ENCODE measurements at places on chromosomes 7 and 10.
A peak's percentile ranks its signal among the peaks of the same experiment; 100 is the strongest.

- no peak for DNase-seq
These were observed 35.1 kb downstream of the GPER1 start for GRCh38 chr7:1122832-1123501.

GRCh38 chr10:10677479-10677878 lies 340.2 kb upstream of the CELF2 start:
- peak; percentile 27 for DNase-seq

DNA sequence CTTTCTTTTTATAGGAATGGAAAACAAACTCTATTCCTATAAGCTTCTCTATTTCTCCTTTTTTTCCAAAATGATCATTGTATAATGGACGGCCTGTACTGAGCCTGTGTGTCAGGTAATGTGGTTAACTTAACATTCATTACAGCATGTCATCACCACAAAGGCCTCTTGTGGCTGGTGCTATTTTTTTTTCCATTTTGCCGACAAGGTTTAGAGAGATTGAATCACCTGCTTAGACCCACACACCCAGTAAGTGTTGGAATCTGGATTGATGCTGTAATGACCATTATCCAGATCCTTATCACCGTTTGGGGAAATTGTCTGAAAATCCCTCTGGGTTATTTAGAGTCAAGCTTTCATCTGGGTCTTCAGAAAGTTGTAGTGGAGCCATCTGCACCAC lies 18.5 kb downstream of the AKR1B15 start:
- DNase-seq, result no peak

DNA sequence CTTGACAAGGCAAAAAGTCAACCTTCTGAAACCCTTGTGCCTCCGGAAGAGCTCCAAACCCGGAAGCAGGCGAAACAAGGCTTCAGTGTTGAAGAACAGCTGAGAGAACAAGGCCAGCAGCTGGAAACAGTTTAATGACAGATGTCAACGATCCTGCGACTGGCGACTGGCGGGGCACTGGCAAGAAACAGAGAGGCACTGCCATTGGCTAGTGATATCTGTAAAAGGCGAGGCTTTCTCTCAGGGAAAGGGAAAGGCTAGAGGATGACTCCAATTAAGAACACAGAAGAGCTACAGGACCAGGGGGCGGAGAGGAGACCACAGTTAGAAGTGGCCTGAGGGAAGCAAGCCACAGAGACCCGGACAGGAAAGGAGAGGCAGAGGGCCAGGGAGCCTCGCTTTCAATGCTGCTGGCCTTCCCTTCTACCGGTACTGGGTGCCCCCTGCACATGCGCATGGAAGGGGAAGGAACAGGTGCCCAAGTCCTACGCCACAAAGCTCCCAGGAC lies 19.4 kb downstream of the ITGB1 start:
- DNase-seq, result no peak

DNA sequence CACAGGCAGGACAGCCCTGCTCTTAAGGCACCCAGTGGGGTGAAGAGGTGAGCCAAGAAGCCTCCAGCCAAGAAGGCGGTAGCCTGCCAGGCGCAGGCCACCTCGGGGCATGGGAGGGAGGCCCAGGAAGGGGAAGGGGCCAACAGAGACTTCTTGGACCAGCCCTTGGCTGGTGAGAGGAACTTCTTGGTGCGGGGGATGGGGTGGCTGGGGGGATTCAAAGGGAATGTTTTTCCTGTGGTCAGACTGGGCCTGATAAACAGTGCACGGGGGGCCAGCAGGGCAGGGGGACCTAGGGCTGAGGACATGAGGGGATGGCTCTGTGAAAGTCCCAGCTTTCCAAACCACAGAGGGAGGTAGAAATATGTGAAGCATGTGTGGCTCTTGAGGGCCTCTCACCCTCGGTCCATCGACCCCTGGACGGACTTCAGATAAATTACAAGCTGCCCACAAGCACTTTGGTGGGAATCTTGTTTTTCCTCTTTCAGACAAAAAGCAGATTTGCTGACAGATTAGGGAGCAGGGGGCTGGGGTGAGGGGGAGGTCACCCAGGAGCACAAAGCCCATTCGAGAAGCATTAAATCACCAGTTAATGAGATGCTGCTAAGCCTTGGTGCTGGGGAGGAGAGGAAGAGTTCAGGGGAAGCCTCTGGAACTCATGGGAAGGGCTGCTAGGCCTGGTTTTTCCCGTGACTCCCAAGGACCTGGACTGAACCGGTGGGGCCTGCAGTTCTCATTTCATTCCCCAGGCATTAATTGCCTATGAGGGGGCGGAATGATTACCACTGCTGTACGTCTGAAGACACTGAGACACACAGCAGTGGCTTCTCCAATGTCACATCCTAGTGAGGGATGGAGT lies 11.3 kb downstream of the CRYGN start:
- no peak for DNase-seq

DNA sequence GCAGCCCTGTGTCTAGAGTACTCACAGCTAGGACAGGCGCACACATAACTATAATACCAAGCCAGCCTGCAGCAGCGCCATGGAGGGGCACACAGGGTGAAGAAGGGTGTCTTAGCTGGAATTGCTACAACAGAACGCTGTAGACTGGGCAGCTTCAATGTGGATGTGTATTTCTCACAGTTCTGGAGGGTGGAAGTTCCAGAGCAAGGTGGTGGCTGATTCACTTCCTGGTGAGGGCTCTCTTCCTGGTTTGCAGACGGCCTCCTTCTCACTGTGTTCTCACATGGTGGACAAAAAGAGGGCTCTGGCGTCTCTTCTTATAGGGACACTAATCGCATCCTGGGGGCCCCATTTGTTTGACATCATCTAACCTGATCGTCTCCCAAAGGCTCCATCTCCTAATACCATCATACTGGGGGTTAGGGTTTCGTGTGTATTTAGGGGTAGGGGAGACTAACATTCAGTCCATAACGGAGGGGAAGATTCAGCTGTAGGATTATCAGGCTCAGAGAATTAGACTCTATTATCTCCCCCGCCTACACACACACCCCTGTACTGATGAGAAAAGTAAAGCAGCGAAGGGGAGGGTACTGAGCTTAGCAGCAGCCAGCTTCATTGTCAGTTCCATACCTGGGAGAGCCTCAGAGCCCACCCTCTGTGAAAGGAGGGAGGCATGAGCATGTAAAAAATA lies 289.1 kb downstream of the CCDC3 start:
- DNase-seq, result no peak

DNA sequence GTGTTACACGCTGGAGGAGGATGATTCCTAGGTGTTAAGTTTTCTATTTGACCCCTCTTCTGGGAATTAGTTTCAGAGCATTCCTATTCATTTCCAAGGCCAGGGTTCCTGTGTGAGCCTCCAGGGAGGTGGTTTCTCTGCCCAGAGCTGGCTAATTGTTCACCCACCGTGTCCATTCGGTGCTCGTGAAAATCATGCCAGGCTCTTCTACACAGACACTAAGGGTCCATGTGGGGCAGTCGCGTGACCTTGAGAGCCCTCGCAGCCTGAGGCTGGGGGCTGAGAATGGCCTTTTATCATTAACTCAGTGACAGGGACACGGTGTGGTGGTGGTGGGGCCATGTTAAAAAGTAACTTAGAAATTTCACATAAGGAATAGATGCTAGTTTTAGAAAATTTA lies 83.7 kb downstream of the EMX2 start:
- DNase-seq, result no peak

- DNase-seq, result no peak
These were observed 69.8 kb upstream of the SEMA3A start for GRCh38 chr7:84264396-84264795.

DNA sequence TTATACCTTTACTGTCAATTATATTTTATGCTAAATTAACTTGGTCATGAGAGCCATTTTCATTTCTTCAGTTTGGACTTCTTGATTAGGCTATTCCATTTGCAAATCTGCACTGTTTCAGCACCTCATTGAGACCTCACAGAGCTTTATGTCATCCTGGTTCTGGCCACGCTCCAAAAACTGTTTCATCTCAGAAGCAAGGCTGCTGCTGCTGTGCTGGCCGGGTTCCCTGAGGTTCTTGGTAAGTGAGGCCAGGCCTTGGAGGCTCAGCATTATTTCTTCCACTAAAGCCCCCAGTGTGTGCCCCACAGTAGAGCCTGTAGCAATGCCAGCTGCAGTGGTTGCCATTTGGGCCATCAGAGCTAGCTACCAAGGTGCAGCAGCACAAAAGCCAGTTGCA lies 7.8 kb upstream of the ZNF485 start:
- DNase-seq, result no peak

GRCh38 chr7:129343099-129343700 lies 91.0 kb upstream of the STRIP2 start:
- no peak for DNase-seq

- no peak for DNase-seq
These were observed 28.6 kb upstream of the VAX1 start for GRCh38 chr10:117166418-117167345.

DNA sequence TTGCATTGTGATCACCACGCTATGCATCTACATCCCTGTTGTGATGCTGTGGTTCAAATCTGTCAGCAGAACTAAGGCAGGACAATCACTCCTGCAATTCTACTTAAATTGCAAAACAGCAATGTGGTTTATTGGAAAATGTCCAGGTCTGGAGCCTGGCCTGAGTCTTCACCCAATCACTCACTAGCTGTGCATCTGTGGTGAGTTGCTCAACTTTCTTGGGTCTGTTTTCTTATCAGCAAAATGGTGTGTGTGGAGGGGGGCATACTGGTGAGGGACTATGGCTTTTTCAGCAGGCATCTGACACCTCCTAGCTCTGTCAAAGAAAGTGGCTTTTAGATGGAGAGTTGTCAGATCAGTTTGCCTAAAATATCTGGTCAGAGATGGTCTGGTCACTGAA lies 108.3 kb upstream of the FEZF1 start:
- no peak for DNase-seq

DNA sequence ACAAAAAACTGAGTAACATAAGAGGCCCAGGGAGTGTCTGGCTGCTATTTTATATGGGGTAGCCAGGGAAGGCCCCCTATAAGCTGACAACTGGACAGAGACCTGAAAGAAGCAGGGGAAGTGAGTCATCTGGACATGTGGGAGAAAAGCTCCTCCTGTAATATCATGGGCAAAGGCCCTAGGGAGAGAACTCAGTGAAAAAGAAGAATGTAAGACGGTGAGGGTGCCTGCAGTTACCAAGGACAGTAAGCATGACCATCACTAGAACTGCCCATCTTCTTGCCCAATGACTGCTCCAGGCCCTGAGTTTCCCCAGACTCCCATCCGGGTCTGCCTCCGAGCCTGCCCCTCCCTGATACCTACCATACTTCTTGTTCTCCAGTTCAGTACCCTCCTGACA lies 2.3 kb downstream of the ELMO1 start:
- DNase-seq, result no peak

DNA sequence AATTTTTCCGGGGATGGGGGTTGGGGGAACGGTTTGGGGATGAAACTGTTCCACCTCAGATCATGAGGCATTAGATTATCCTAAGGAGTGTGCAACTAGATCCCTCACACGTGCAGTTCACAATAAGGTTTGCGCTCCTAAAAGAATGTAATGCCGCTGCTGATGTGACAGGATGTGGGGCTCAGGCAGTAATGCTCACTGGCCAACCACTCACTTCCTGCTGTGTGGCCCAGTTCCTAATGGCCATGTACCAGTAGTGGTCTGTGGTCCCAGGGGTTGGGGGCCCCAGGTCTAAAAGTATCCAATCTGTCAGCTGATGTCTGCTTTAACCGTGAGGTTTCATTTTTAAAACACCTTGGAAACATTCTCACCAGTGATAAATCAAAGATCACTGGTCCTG lies 2.2 kb downstream of the STN1 start:
- DNase-seq, result no peak

GRCh38 chr10:24370877-24371276 lies 161.9 kb downstream of the KIAA1217 start:
- DNase-seq, result no peak

DNA sequence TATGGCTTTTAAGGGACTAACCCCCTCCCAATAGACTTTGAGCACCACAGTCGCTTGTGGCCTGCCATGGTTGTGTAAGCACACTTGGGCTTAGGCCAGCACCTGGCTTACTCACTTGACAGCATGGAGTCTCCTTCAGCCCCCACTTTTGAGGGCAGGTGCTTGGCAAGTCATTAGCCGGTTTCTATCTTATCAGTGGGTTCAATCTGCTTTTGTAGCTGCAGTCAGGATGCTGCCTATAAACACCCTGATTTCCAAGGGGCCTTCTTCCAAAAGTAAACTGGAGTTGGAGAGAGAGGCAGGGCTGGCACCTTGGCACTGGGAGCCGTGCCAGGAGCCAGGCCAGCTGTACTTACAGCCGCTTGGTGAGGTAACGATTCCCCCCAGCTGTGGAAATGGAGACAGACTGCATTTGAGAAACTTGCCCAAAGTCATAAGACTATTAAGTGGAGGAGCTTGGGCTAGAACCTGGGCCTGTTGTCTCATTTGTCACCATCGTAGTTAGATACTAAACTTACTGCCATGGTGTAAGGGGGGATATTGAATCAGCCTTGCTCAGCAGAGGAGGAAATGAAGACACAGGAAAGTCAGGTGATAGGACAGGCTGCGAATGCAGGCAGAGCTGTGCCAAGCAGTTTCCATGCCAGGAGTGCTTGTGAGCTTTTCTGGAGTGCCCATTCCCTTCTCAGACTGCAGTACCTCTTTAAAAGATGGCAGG lies 92.2 kb upstream of the EFCAB10 start:
- DNase-seq, result no peak

All from activated CD4-positive, alpha-beta T cell treated with anti-CD3 and anti-CD28 coated beads, Interleukin-2, amount 50 U/mL, for 24 hours (primary cell).